ENCODE measurements at places on chromosomes 6 and 20. TPM values are rescaled to one million over a fixed set of nuclear protein-coding genes. Genes with fewer than 3 reads are reported as not detected.

The MUC21 gene
- not detected for polyA plus RNA-seq

DNA sequence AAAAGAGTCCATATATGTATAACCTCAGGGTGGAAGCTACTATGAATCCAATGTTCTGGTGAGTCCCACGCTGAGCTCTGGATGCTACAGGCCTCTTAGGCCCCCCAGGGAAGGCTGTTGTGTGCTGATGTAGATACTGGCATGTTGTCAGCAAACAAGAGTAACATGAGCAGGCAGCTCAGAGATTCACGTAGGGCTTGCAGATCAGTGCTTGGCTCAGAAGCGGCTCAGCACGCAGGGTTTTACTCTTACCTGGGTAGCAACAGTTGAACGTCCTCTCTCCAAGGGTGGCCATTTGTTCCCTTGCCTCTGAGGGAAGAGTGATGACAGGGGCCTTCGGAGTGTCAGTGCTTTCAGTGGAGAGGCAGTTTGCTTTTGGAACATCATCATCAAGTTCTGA is 93.4 kb downstream of the ZFP64 start:
- H3K36me3 ChIP-seq: peaks cover 4% of the 10 kb centered on the region
- no peak overlapping the region for H3K27ac ChIP-seq

DNA sequence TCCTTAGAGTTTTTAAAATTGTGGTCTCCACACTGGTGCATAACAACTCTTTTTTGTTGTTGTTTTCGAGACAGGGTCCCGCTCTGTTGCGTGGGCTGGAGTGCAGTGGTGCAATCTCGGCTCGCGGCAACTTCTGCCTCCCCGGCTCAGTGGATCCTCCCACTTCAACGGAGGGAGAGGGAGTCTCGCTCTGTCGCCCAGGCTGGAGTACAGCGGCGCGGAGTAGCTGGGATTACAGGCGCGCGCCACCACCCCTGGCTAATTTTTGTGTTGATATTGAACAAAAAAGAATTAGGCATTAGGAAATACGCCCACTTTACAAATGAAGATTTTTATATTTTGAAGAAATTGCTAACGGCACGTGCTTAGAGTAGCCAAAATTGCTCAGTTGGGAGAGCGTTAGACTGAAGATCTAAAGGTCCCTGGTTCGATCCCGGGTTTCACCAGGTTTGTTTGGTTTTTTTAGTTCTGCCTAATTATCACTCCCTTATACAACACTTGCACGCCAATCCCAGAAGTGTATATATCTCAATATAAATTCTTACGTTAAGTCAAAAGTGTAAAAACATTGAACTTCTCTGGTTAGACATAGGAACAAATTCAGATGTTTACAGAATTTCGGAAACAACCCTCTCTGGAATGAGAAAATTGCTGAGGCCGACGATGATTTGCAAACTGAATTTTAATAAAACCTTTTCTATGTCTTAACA is 159.6 kb downstream of the TRIM27 start:
- H3K27ac ChIP-seq: peak overlapping the region; percentile 64
- H3K4me1 ChIP-seq: no peaks in the 10 kb centered on the region
- no peak overlapping the region for H3K4me3 ChIP-seq
- H3K36me3 ChIP-seq: peaks cover 6% of the 10 kb centered on the region

DNA sequence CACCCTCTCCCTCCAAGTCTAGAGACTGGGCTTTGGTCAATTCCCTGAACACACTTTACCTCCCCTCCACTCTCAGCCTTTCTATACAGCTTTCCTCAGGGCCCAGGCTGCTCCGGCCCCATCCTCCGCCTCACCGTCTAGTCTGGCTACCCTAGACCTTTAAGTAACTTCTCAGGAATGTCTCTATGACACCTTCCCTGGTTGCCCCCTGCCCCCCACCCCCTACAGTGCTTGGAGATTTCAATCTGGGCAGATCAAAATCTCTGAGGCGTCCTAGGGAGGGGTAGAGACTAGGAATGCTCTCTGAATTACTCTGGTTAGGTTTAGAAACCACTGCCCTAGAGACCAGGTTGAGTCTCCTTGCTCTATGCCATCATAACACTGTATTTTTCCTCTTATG is 6.1 kb downstream of the UBE2J1 start:
- no peaks in the 10 kb centered on the region for H3K27me3 ChIP-seq
- no peak overlapping the region for H3K27ac ChIP-seq
- H3K4me1 ChIP-seq: peaks cover 67% of the 10 kb centered on the region

- DNase-seq: no peak
- no peaks in the 10 kb centered on the region for H3K36me3 ChIP-seq
- no peak overlapping the region for H3K27ac ChIP-seq
- no peak overlapping the region for H3K4me3 ChIP-seq
Observed at GRCh38 chr6:55974688-55975087, 99.3 kb upstream of the BMP5 start.

GRCh38 chr6:83443516-83443915 is 12.7 kb upstream of the ME1 start:
- H3K27ac ChIP-seq: no peak overlapping the region
- no peaks in the 10 kb centered on the region for H3K27me3 ChIP-seq
- H3K4me1 ChIP-seq: no peaks in the 10 kb centered on the region

- DNase-seq: peak; percentile 71
- peaks cover 16% of the 10 kb centered on the region for H3K36me3 ChIP-seq
- H3K27me3 ChIP-seq: no peaks in the 10 kb centered on the region
- peak overlapping the region; percentile 4 for H3K27ac ChIP-seq
Observed at GRCh38 chr6:148972481-148972880, 225.7 kb downstream of the UST start.

The MDC1 gene
- polyA plus RNA-seq: 5.3 TPM

GRCh38 chr20:63126876-63127699 is 88.8 kb downstream of the YTHDF1 start:
- H3K4me1 ChIP-seq: no peaks in the 10 kb centered on the region
- H3K27me3 ChIP-seq: peaks cover 30% of the 10 kb centered on the region
- peaks cover 7% of the 10 kb centered on the region for H3K36me3 ChIP-seq
- DNase-seq: no peak

DNA sequence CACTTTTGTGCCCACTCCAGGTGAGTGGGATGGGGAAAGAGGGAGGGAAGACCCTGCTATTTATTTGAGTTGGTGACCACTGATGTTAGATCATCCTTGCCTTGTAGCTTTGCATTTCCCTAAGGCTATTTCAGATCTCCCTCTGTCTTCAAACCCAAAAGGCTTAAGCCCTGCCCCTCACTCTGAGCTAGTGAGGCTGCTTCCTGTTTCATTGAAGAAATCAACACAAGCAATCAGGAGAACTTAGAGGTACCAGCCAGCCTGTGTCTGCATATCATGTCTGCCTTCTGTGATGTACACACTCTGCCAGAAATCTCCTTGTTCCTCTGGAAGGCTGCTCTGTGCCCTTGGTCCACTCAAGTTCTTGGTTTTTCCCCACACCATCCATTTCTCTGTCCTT is 135.3 kb downstream of the ARID1B start:
- peak; percentile 15 for DNase-seq
- peaks cover 94% of the 10 kb centered on the region for H3K4me1 ChIP-seq
- peaks cover 14% of the 10 kb centered on the region for H3K36me3 ChIP-seq
- H3K4me3 ChIP-seq: no peak overlapping the region
- peak overlapping the region; percentile 86 for H3K27ac ChIP-seq

DNA sequence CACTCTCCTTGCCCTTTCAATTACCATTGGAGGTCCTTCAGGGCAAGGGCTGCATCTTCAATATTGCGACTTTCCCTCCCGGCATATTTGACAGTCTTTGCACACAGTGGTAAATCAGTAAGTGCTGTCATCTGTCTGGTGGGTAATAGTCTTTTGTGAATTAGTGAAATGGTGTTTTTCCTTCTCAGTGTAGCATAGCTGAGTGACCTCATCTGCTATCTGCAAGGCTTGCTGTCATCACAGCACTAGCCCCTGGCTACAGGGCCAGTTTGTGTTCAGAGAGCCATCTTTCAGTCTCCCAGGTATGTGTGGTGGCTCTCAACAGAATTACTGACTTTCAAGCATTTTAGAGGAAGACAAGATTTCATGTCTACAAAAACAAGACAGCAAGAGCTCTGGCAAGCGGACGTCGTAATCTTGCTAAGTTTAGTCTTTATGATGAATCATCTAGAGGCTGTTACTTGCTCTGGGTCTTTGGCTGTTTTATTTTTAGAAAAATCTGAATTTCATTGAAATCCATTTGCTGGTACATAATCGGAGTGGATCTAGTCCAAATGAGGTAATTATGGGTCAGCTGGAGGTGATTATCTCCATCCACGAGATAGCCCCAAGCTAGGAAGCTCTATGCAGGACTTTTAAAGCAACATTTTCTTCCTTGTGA is 528.9 kb downstream of the EPM2A start:
- no peak for DNase-seq
- no peaks in the 10 kb centered on the region for H3K4me1 ChIP-seq
- no peaks in the 10 kb centered on the region for H3K36me3 ChIP-seq
- H3K27ac ChIP-seq: no peak overlapping the region
- H3K27me3 ChIP-seq: peaks cover 12% of the 10 kb centered on the region
- H3K4me3 ChIP-seq: no peak overlapping the region

DNA sequence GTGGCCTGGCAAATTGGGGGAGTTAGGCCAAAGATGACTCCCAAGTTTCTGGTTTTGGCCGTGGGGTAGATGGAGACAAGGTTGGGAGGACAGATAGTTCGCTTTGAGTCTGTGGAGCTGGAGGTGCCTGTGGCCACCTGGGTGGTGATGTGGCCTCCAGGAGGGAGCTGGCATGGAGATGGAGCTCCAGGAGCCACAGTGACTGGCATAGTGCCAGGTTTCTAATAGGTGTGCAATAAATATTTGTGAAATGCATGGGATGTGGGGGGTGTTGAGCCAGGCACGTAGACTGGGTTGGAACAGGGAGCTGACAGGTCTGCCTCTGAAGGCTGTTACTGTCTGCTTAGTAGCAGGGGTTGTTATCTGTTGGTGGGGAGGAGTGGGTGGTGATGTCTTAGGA is 102.7 kb downstream of the PAX1 start:
- H3K4me1 ChIP-seq: peaks cover 5% of the 10 kb centered on the region
- no peaks in the 10 kb centered on the region for H3K36me3 ChIP-seq
- H3K27ac ChIP-seq: no peak overlapping the region
- no peak overlapping the region for H3K4me3 ChIP-seq
- peaks cover 15% of the 10 kb centered on the region for H3K27me3 ChIP-seq

DNA sequence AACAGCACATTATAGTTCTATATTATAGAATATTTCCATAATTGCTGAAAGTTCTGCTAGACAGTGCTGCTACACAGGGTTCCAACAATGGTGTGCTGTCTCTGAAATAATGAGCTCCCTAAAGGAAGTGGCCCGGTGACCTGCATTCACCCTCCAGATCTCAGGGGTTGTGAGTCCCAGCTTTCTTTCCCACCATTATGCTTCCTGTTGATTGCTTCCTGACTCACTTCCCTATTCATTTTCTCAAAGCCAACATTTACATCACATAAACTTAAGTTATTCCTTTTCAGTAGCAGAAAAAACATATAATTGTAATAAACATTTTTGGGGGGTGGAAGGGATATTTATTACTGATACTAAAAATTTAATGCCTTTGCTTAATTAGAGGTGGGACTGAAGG is 12.9 kb upstream of the CCN6 start:
- H3K4me3 ChIP-seq: no peak overlapping the region
- no peaks in the 10 kb centered on the region for H3K27me3 ChIP-seq
- DNase-seq: no peak
- no peaks in the 10 kb centered on the region for H3K36me3 ChIP-seq
- H3K4me1 ChIP-seq: peaks cover 10% of the 10 kb centered on the region
- H3K27ac ChIP-seq: no peak overlapping the region

- no peak for DNase-seq
- H3K4me1 ChIP-seq: no peaks in the 10 kb centered on the region
- no peak overlapping the region for H3K27ac ChIP-seq
- no peaks in the 10 kb centered on the region for H3K36me3 ChIP-seq
Observed at GRCh38 chr6:117525607-117526006, 43.1 kb downstream of the DCBLD1 start.

The PHACTR1 gene
- polyA plus RNA-seq: 108 TPM
